Right renal cortex interstitium (tissue), 3 donors: ENCODE measurements at places on chromosomes 2 and 18. TPM values are rescaled to one million over a fixed set of nuclear protein-coding genes. Genes with fewer than 3 reads are reported as not detected.

Gene MAP3K19
- polyA plus RNA-seq: 0.58 TPM

DNA sequence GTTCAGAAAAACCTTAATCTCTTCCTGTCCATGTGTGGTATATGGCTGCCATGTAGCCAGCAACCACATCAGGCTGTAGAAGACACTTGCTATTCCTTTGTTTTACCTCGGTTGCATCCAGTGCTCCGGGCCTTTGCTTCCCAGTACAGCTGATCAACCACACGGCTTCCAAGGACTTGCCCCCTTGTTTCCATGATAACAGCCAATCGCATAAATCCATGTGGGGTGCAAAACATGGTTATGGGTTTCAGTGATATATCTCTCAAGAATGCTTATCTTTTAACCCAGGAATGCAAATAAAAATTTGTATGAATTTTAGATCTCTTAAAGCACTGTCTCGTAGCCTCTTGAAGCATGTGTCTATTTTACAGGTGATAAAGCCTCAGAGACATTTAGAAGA lies 118.3 kb downstream of the MGAT5 start:
- DNase-seq: no peak

DNA sequence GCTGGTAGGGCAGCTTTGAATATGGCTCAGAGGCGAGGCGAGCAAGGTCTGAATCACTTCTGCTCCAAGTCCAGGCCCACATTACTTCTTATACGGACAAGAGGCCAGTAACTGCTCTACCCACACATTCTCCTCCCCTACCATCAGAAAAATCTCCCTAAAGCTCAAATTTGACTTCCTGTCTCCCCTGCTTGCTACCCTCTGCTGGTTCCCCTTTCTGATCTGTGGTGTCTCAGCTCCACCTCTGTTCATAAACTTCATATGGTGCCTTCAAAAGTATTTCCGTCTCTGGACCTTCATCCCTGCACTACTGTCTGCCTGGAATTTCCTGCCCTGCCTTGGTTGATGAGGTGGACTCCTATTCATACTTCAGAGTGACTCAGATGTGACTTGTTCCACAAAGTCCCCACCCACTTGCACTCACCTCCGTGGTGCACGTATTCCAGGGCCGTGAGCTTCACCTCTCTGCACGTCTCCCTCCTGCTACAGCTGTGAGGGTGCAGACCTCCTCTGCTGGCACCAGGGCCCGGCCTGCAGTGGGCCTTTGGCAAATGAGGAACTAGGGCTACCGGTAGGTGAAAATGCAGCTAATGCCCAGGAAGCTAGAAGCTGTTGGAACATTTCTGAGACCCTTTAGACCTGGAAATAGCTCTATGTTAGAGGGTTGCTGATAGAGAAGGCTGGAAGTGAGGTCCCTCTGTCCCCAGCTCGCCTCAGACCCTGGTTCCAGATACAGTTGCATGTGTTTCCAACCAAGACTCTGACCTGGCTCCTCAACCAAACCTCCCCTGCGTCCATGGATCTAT lies 24.6 kb upstream of the KCMF1 start:
- no peak for DNase-seq

Gene CTIF
- polyA plus RNA-seq: 13.9 TPM

DNA sequence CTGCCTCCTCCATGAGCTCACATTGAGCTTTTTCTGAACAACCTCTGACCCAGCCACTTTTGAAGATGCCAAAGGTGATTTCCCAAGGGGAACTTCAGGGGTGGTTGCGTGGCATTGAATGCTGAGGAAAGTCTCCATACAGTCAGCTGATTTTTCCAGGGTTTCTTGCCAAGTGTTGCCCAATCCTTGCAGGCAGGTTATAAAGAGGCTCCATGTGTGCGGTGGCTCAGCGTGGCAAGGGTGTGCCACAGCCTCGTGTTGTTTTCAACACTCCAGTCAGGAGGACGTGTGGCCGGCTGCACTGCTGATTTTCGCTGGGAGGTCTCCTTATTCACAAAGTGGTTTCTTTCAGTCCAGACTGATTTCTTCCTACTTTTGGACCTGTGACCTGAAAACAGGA lies 81.4 kb upstream of the GATA6 start:
- DNase-seq: no peak

DNA sequence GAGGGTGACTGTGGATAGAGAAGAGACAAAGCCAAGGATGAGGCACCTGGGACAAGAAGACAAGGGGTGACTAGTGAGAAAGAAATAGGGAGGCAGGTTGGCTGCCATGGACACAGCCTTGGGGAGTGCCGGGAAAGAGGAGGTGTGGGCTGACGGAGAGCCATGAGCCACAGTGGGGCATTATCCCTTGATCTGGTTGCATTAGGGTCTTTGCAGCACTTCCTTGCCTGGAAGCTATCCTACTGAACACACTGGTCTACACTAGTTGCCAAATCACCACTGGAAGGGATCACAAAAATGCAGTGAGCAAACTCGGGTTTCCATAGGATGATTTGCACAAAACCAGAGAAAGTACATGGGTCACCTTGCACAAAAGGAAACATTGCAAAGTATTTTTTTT lies 27.7 kb upstream of the ASB18 start:
- DNase-seq: no peak
